ENCODE measurements at places on chromosomes 3 and 15. TPM values are rescaled to one million over a fixed set of nuclear protein-coding genes. Genes with fewer than 3 reads are reported as not detected.

- DNase-seq = no peak
Measured at GRCh38 chr15:89303986-89304385, 30.6 kb downstream of the POLG start.

The GOLGA6B gene
- total RNA-seq = not detected

The SERPINI1 gene
- total RNA-seq = 27.2 TPM

- no peak for DNase-seq
Measured at GRCh38 chr3:67529915-67530314, 124.5 kb downstream of the SUCLG2 start.

The ZFAND6 gene
- 64.3 TPM for total RNA-seq

GRCh38 chr3:160472344-160472743, 22.8 kb upstream of the TRIM59 start:
- DNase-seq = no peak

GRCh38 chr3:152706991-152707713, 127.8 kb upstream of the P2RY1 start:
- DNase-seq = no peak

The GUCA1C gene
- total RNA-seq = not detected

DNA sequence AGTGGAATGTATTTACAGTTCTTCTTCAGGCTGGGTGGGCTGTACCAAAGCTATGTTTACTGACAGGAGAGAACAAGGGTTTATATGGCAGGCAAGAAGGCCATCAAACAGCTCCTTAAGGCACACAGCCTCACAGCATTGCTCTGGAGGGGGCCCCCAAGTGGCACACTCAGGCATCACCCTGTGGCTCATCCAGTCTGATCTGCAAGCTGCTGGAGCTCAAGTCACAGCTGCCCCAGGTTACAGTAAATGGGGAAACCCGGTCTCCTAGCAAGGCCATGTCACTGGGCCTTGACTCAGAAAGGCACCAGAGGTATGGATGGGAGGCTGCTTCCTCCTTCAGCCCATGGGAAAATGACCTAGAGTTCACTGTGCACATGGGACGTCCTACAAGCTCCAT, 67.5 kb downstream of the TFG start:
- DNase-seq = no peak

- no peak for DNase-seq
Measured at GRCh38 chr15:66164788-66165187, 88.8 kb downstream of the MEGF11 start.

DNA sequence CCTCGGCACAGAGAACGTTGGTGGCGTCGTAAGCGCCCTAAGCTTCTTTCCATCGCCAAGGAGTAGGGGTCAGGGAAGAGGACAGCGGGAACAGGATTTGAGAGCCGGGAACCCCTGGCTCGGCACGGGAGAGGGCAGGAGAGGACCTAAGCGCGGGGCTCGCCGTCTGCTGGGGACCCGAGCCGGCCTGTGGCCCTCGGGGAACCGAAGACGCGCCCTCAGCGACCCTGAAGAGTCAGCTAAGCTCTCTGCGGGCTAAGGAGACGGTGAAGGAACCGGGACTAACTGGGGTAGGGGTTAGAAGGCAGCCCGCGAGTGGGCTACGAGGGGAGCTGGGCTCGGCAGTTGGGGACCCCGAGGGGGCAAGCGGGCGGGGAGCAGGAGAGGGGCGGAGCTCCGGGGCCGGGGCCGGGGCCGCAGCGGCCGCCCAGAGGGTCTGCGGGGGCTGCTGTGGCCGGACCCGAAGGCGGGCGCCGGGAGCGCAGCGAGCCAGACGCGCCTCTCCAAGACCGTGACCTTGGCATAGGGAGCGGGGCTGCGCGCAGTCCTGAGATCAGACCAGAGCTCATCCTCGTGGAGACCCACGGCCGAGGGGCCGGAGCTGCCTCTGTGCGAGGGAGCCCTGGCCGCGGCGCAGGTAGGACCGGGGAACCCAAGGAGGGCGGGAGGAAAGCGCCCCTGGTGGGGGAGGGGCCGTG, 574 bp downstream of the CASR start:
- no peak for DNase-seq

DNA sequence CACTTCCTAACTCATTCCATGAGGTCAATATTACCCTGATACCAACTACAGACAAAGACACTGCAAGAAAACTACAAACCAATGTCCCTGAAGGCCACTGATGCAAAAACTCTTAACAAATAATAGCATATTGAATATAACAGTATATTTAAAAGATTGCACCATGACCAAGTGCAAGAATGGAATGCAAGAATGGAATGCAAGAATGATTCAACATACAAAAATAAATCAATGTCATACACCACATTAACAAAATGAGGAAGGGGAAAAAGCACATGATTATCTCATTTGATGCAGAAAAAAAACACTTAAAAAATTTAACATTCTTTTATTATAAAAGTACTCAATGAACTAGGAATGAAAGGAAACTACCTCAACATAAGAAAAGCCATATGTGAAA, 463.1 kb upstream of the NECTIN3 start:
- no peak for DNase-seq

DNA sequence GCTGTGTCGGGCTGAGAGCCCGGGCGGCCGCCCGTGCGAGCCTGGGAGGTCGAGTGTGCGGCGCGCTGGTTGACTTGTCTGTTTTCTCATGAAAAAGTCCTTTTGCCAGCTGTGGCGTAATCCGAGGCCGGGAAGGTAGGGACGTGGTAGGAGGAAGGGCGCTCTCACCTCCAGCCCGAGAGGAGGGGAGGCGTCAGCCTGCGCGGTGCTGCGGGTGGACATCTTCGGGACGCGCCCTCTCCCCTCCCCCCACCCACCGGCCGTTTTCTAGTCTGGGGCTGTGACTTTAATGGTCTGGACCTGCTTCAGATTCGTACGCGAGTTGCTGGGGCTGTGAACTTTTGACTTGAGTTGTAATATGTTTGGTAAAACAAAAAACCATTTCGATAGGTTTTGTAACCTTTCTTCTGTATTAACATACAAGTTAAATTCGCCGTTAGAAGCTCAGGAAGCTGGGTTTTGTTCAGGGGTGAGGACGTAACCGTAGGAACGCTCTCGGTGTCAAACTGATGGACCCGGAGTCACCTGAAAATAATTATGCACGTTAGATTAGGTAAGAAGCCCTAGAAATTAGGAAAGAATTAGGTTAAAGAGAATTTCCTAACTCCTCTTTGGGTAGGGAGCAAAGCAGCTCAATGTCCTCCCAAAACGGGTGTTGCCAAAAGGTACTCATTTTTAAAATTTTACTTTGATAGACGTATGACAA, 762 bp downstream of the NCK1 start:
- no peak for DNase-seq

DNA sequence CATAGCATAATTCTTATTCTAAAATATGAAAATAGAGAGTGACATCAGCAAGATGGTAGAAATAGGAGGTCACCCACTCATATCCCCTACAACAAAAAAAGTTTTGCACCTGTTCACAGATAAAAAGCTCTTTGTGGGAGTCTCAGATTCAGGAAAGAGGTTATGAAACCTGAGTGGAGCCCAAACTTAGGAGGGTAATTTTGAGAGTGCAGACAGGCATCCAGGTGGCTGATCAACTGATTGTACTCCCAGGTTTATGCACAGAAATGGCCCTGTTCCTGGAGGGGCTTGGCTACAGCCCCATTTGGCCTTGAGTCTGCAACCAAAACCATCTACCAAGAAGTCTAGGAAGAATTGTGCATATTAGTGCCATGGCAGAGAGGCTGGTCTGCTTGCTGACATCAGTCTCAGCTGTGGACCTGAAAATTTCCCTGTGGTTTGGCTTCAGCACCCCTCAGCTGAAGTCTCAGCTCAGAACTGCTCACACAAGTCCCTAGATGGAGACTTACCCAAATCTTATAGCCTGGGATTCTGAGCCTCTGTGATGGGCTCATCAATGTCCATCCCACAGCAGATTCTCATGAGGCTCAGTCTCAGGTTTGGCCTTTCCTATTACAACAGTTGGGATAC, 291.6 kb downstream of the IL20RB start:
- DNase-seq = no peak

The TGM5 gene
- total RNA-seq = 0.71 TPM

DNA sequence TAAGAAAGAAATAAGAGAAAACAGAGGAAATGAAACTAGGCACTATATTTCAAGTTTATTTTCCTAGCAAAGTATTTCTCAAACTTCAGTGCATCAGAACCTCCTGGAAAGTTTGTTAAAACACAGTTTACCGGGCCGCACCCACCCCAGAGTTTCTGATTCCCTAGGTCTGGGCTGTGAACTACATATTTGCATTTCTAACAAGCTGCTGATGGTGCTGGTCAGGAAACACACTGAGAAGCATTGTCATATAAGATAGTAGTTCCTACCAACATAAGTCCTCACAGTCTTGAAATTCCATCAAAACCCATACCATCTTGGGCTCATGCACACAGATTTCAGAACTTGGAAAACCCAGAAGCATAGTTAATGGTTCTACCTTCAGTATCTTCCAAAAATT, 8.3 kb downstream of the SLC9A9 start:
- no peak for DNase-seq

The P2RY1 gene
- 2.3 TPM for total RNA-seq

GRCh38 chr3:179495483-179495882, 44.2 kb upstream of the GNB4 start:
- no peak for DNase-seq

DNA sequence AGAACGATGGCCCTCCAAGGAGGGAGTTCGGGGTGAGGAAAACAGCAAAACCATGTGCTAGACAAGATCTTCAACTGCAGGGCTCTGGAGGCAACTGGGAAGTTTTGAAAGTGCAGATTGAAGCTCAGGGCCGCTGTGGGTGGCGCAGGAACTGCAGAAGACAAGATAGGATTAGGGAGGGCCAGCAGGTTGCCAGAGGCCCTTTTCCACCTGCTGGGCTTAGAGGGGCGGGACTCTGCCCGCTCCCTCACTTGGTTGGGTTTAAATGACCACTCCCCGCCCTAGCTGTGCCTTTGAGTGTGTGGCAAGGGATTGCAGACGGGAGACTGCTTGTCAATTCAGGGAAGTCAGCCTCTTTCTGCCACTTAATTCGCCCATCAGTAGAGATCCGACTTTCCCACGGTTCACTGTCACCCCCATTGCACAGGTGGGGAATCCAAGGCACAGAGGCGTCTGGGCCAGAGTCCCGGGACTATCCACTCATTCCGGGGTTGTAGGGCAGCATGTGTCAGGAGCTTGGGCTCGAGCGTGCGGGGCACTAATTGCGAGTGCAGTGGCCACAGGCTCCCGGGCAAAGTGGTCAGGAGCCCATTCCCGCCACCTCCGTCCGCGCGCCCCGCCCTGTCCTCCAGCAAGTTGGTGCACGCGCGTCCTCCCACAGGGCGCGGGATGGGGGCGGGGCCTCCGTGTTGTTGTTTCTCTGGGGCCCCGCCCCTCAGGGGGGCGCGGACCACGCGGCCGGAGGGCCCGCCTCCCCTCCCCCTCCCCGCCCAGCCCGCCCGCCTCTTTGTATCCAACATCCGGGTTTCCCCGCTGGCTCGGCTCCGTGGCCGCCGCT, at the start of gene ACVR2B:
ACVR2B (plus strand) TSS at position 816 of the 838 bp plus-strand sequence. CDS start 433 bp downstream, outside the sequence.
- DNase-seq = peak; percentile 91

DNA sequence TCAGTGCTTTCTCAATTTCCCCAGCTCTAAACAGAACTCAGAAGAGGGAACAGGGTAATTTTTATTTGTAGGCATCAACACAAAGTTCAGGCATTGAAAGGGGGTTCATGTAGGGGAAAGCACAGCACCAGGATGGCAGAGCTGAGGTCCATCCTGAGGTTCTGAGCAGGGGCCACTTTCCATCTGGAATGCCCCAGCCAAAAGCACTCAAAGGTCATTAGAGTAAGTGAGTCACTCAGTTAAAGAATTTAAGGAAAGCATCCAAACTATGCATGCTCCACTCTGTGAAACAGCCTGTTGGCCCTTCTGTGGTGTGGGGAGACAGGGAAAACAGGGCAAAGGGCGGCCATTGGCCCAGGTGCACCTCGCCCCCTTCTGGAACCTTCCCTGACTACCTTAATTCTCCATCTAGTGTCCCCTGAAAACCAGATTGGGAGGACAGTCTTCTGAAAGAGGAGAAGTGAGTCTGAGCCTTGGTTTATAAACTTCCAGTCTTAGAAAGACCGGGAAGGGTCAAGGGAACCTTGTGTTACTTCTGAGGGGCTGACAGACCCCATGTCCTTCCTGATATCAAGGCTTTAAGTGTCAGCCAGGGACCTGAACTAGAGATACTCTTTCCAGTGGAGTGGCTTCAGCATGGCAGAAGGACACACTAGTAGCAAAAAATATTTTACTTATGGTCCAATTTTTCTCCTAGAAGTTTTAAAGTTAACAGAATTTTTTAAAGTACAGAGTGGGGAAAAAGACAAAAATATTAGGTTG, 133.3 kb downstream of the MYLK start:
- DNase-seq = no peak

GRCh38 chr3:150763122-150763840, at the start of gene SIAH2:
SIAH2 (minus strand) TSS chr3:150763169; CDS start chr3:150762849, 320 bp downstream.
- DNase-seq = peak; percentile 90

The EXOG gene
- 16.8 TPM for total RNA-seq

The MESP1 gene
- 2.2 TPM for total RNA-seq

DNA sequence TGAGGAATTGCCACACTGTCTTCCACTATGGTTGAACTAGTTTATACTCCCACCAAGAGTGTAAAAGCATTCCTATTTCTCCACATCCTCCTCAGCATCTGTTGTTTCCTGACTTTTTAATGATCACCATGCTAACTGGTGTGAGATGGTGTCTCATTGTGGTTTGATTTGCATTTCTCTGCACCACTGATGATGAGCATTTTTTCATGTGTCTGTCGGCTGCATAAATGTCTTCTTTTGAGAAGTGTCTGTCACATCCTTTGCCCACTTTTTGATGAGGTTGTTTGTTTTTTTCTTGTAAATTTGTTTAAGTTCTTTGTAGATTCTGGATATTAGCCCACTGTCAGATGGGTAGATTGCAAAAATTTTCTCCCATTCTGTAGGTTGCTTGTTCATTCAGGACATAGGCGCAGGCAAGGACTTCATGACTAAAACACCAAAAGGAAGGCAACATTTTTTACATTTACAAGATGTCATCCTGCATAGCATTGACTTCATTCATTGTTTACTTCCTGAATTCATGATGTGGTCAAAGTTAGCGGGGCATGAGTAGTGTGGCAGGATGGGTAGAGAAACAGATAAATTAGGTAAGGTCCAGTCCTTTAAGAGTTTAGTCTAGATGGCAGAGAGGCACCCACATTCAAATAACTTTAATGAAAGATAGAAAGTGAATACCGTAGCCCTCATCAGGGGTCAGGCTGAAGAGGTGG, 45.1 kb upstream of the LPP start:
- DNase-seq = no peak

The OR5K2 gene
- not detected for total RNA-seq

- DNase-seq = no peak
Measured at GRCh38 chr3:5317557-5317956, 130.1 kb downstream of the EDEM1 start.

The ALPK3 gene
- total RNA-seq = 9.6 TPM

The MESP2 gene
- total RNA-seq = not detected

The NEO1 gene
- 35.8 TPM for total RNA-seq

The HESX1 gene
- 0.40 TPM for total RNA-seq

DNA sequence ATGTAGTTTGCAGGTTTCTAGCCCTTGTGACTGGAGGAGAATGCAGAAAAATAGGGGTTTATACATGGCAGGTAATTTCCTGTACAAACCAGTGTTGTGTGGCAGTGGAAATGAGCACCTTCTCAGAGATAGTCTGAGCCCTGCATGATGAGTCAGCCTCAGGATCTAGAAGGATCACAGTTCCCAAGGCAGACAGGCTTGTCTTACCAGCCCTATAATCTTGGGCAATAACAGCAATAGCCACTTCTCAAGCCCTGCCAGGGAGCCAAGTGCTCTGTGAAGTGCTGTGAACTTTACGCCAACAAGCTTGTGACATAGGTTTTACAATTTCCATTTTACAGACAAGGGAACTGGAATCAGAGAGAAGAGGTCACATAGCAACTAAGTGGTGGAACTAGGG, 89.4 kb downstream of the CD47 start:
- DNase-seq = no peak

The C3orf85 gene
- 2.3 TPM for total RNA-seq

GRCh38 chr3:196700801-196701200, 11.2 kb downstream of the CEP19 start:
- no peak for DNase-seq

The KLF15 gene
- 7.9 TPM for total RNA-seq

The NR2E3 gene
- total RNA-seq = 0.38 TPM
